ENCODE measurements at places on chromosomes 1 and 21.

DNA sequence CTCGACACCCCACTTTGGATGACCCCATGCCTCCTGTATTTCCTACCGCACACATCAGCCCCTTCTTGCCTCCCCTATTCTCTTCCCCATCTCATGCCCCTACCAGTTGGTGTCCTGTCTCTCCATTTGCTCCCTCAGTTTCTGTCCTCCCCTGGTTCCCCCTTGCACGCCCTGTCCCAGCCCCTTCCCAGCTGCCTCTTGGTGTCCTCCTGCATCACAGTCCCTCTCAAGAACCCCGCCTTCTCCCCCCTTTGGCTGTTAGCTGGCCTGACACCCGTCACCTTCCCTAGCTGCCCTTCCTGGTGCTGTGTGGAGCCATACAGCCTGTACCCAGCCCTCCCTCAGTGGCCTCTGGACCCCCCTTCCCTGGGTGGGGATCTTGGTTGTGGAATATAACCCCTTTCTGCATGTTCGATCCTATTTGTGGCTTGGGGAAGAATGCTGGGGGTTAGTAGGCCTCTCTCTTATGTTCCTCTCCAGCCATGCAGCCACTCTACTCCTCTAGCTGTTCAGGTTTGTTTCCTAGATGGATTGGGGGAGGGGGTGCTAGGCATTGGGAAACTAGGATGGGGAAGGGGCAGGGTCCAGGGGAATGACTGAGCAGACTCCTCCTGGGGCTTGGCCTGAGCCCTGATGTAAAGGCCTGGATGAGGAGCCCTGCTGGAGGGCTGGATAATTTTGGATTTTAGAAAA lies 41.4 kb upstream of the NFASC start:
- DNase-seq = no peak

GRCh38 chr1:41765152-41765551 lies 153.6 kb downstream of the HIVEP3 start:
- DNase-seq = no peak

DNA sequence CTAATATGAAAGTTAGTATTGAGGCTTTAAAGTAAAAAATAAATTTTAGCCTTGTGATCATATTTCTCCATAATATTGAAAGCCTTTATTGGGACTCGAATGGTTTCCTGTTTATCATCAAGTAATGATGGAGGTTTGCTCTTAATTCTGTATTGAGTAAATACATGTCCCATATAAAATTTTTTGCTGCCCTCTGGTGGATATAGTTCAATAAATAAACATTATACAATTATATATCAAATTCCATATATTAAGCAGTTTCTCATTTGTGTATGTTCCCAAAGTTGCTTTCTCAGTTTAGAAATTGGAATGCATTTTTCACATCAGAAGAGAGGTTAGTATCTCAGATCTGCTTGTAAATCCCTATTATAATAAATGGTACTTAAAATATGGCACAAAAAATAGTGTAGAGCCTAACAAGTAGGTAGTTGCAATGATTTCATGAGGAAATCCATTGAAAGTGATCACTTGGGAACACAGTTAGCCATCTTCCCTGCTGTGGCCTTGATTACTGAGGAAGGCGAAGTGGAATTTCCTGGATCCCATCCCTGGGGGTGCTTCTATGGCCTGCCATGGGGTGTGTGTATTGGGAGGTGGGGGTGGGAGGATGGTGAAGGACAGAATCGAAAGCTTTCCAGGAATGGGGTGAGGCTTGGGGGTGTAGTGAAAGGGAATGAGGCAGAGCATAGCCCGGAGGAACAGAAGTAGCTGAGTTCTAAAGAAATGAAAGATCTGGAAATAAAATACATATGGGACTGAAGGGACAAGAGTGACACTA lies 84.1 kb upstream of the C21orf91 start:
- DNase-seq = no peak

GRCh38 chr1:229380536-229381160 lies 37.8 kb upstream of the CCSAP start:
- no peak for DNase-seq

- DNase-seq = no peak
These were observed 923.2 kb downstream of the LTN1 start for GRCh38 chr21:28069450-28069923.

DNA sequence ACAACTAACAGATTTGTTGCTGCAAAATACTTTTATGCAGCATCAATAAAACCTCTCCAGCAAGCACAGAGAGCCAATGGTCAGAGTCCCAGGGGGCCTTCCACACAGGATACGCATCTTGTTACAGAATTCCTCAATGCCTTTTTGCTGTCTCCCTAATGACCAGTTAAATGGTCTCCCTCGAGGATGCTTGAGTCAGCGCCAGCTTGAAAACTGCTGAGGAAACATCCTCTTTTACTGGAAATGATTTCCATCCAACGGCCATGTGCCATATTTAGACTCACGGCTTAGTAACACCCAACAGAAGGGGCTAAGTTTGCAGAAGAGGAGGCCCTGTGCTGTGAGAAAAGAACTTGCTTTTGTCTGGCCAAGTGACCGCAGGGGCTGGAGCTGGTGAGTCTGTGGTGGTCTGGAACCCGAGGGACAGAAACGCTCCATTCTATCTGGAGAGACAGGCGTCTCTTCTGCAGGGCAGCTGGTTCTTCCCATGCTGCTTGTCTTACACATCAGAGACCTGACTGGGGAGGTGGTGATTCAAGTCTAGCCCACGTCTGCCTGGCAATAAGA lies 496.4 kb downstream of the SETD4 start:
- DNase-seq = no peak

GRCh38 chr1:15757016-15757543 lies 1.5 kb upstream of the FBLIM1 start:
- no peak for DNase-seq

GRCh38 chr1:218990019-218990418 lies 183.7 kb upstream of the LYPLAL1 start:
- DNase-seq = no peak

DNA sequence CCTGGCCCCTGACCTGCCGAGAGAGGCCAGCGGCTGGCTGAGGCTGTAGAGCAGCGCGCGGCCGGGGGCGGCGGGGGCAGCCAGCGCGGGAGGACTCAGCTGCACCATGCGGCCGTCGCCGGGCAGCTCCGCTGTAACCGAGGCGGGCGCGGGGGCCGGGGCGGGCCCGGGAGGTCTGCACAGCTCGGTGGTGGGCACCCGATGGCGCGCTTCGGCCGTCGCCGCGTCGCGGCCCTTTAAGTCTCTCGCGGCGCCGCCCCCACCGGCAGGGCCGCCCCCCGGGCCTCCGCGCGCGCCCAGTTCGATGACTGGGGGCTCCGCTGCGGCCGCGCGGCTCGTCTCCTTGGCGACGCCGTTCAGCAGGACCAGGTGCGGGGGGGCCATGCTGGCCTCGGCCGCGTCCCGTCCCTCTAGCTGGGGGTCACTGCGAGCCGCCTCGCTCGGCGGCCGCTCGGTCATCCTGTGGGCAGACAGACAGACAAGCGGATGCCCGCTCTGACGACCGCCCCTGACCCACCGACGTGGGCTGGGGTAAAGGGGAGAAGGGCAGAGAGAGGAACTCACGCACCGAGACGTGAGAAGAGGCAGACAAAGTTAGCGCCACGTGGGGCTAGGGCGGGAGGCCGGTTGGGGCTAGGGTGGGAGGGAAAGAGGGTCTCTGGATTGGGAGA lies 6.5 kb downstream of the TAL1 start:
- no peak for DNase-seq

GRCh38 chr1:180908074-180908765 lies 4.5 kb upstream of the KIAA1614 start:
- no peak for DNase-seq

All from activated T-cell treated with anti-CD3 and anti-CD28 coated beads for 24 hours (primary cell).